ENCODE measurements at places on chromosomes 11 and 22. TPM values are rescaled to one million over a fixed set of nuclear protein-coding genes. Genes with fewer than 3 reads are reported as not detected.

The DRD2 gene
- total RNA-seq, result 8.2 TPM

The TRPM5 gene
- not detected for total RNA-seq

The TREH gene
- total RNA-seq, result not detected

The BARX2 gene
- total RNA-seq, result not detected

The TRIOBP gene
- total RNA-seq, result 102 TPM

The IGSF9B gene
- total RNA-seq, result 0.96 TPM

The SNX15 gene
- 27.0 TPM for total RNA-seq

The PHETA2 gene
- 5.2 TPM for total RNA-seq

The PTPN5 gene
- not detected for total RNA-seq

The TPST2 gene
- 54.2 TPM for total RNA-seq

The KLHL35 gene
- total RNA-seq, result 1.8 TPM

The SMIM35 gene
- total RNA-seq, result not detected

The MOV10L1 gene
- total RNA-seq, result 0.29 TPM
